Adipose tissue (tissue), 3 donors: ENCODE measurements at places on chromosomes 6 and 20. TPM values are rescaled to one million over a fixed set of nuclear protein-coding genes. Genes with fewer than 3 reads are reported as not detected.

The ZSCAN23 gene
- 0.75 TPM for polyA plus RNA-seq

The CDK19 gene
- polyA plus RNA-seq = 2.6 TPM

The CCN6 gene
- polyA plus RNA-seq = not detected

The ECT2L gene
- 0.01 TPM for polyA plus RNA-seq

The POM121L2 gene
- not detected for polyA plus RNA-seq

The WFDC5 gene
- polyA plus RNA-seq = not detected

The RAB44 gene
- 0.11 TPM for polyA plus RNA-seq

The RSPH4A gene
- 0.22 TPM for polyA plus RNA-seq

The WFDC8 gene
- not detected for polyA plus RNA-seq

The OR2J3 gene
- not detected for polyA plus RNA-seq

The BPIFA1 gene
- polyA plus RNA-seq = not detected

The CRISP3 gene
- polyA plus RNA-seq = 0.13 TPM

The ADAM33 gene
- polyA plus RNA-seq = 3.8 TPM

The HNF4A gene
- 13.6 TPM for polyA plus RNA-seq

The CGA gene
- not detected for polyA plus RNA-seq

The SFTA2 gene
- 6.6 TPM for polyA plus RNA-seq

The CLVS2 gene
- polyA plus RNA-seq = not detected
